HCEC 1CT (cell line): ENCODE measurements at places on chromosomes 7 and 10.

DNA sequence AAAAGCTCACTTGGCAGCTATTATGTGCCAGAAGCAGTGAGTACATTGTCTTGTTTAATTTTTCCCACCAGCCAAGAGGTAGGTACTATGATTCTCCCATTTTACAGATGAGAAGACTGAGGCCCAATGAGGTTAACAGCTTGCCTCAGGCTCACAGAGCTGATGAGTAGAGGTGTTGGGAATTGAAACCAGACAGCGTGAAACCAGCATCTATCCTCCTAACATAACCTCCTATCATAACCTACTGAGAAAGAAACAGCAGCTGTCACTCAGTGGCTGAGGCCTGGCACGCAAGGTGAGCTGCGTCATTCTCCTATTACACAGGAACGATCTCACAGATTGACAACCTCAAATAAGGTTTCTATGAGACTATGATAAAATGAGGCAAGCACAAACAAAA, 6.2 kb downstream of the PYROXD2 start:
- DNase-seq, result no peak

GRCh38 chr10:73774637-73775036, 7.2 kb upstream of the CHCHD1 start:
- DNase-seq, result no peak

- DNase-seq, result peak; percentile 36
Observed at GRCh38 chr7:13874783-13875182, 114.7 kb downstream of the ETV1 start.

GRCh38 chr10:323651-324293, 188.5 kb downstream of the ZMYND11 start:
- DNase-seq, result peak; percentile 98

DNA sequence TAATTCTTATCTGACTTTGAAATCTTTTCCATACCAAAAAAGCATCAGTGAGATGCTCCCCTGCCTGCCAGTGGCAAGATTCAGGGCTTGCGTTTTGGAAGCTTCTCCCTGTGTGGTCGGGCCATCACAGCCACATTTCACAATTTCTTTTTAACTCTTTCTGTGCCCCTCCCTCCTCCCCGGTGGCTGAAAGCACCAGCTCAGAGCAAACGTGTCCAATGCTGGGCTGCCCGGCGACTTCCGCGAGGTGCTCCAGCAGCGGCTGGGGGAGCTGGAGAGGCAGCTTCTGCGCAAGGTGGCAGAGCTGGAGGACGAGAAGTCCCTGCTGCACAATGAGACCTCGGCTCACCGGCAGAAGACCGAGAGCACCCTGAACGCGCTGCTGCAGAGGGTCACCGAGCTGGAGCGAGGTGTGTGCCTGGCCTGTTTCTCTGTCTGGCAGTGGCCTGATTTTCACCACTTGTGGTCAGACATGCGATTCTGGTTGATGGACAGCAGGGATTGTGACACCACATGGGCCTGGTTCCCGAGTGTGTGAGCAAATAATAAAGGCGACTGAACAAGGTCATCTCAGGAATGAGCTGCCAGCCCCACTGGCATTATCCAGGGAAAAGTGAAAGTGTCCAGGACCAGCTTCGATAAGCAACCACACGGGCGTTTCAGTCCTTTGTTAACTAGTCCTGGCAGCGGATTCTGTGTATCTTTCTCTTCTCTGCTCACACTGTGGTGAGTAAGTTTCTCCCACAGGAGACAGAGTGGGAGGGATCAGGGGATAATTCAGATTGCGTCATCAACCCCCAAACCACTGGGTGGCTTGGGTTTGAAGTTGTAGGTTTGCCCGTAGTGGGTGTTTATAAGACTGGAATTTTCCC, 2.6 kb downstream of the NPTX2 start:
- peak; percentile 2 for DNase-seq

DNA sequence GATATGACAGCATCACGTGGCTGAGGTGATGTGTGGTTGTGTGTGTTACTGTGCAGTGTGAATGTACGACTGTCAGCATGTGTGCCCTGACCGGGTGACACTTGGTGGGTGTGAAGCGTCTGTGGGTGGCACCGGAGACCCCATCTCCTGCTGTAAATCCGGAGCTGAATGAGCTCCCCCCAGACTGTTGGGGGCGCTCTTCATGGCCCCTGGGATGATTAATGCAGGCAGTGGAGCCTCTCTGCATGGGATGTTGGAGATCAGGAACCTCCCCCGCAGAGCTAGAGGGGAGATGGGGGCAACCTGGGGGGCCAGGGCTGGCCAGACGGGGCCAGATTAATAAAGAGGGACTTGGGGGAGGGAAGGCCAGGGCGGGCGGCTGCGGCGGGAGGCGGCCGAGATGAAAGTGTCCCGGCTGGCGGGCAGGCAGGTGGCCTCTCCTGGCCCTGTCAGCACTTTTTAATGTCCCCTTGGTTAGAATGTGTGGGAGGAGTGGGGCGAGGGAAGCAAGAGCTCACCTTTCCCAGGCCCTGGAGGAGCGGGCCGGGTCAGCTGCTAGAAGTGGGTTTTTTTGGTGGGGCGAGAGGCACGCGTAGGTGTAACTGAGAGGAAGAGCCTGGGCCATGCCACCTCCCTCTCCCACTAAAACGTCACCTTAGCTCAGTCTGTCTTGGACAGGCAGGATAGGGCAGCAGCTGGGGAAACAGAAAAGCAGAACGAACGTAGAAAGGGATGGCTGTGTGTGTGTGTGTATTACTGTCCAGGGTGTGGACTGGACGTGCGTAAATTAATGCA, 34.1 kb downstream of the HIF1AN start:
- no peak for DNase-seq

DNA sequence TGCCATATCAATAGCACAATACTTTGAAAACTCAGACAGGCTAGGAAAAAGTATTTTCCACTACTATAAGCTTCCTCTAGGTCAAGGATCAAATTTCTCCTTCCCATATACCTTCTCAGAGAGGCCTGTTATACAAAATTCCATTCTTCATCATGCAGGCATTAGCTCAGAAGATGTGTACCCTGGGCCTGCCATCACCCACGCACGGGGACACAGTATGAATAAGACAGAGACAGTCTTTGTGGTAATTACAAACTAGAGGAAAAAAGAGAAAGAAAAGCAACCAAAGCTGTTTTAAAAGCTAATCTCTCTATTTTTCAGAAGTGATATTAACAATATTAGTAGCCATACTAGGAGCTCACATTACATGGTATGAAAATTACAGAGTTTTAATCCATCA, 236.8 kb upstream of the AOAH start:
- no peak for DNase-seq

- peak; percentile 70 for DNase-seq
Observed at GRCh38 chr7:65946904-65947303, 35.1 kb downstream of the GUSB start.
